ENCODE measurements at places on chromosomes 11 and 22. TPM values are rescaled to one million over a fixed set of nuclear protein-coding genes. Genes with fewer than 3 reads are reported as not detected.

Gene CCDC89
- 0.31 TPM for polyA plus RNA-seq

Gene NAALAD2
- polyA plus RNA-seq = not detected

Gene CD248
- polyA plus RNA-seq = 0.40 TPM

Gene MYBPC3
- not detected for polyA plus RNA-seq

Gene KRTAP5-7
- polyA plus RNA-seq = not detected

Measured in keratinocyte (primary cell).